NCI-H1417 treated with DMSO at 0.1 percent for 48 hours (cell line): ENCODE measurements at places on chromosomes 13 and 19.

DNA sequence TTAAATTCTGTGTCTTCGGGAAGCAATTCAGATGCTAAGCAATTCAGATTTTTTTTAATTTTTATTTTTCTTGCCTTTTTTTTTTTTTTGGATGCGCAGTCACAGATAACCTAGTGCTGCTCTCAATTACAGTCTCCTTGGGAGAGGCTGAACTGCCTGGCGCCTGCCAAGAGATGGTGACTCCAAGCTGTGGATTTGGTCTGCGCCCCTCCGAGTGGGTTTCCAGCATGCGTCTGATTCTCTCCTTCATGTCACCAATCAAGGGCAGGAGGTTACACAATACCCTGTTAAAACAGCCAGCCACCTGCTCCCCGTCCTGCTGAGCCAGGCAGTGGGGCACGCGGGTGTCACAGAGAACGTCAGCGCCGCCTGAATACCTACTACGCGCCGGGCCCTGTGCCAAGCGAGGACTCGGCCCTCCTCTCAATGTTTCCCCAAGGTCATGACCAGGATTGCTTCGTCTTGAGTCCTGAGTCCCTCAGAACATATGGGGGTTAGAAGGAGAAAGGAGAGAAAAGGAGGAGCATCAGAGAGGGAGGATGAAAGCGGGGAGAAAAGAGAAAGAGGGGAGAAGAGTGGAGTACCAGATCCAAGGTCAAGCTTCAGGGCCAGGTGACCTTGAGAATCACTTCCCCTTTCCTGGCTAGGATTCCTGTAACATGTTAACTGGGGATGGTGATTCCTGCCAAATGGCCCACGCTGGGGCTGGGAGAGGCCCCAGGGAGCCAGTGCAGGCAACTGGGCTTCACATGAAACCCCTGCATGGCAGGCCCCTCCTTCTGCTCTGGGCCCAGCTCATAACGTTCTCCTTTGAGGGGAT is 213.6 kb downstream of the URI1 start:
- no peak for DNase-seq

GRCh38 chr19:58387338-58388174 is 487 bp downstream of the RPS5 start:
- no peak for DNase-seq

DNA sequence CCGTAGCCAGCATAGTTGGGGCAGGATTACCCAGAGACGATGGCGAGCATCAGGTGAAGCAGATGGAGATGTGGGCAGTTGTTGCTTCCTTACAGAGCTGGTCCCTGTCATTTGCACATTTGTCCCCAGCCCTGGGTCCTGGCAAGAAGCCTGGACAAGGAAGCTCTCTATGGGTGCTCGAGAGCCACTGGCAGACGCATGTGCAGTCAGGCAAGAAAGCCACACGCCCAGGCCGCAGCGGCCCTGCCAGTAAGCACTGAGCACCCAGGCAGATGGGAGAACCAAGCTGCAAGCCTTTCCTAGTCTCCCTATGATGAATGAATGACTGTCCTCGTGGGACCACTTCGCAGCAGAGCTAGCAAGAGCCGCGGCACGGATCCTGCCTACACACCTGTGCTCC is 182.8 kb downstream of the FOXO1 start:
- no peak for DNase-seq

DNA sequence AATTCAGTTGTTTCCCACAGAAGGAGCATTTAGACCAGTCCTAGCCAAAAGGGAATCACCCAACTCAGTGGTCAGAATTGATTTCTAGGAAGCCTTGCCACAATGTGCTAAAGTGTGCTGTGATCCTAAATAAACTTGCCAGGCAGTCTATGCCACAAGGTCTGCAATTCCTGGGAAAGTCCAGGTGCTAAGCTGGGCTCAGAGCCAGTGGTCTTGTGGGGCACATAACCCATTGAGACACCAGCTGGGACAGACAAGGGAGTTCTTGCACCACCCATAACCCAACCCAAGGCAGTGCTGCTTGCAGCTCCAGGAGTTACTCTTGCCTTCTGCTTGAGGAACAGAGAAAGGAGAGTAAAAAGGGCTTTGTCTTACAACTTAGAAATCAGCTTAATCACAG is 489.5 kb upstream of the SPRY2 start:
- DNase-seq: no peak

DNA sequence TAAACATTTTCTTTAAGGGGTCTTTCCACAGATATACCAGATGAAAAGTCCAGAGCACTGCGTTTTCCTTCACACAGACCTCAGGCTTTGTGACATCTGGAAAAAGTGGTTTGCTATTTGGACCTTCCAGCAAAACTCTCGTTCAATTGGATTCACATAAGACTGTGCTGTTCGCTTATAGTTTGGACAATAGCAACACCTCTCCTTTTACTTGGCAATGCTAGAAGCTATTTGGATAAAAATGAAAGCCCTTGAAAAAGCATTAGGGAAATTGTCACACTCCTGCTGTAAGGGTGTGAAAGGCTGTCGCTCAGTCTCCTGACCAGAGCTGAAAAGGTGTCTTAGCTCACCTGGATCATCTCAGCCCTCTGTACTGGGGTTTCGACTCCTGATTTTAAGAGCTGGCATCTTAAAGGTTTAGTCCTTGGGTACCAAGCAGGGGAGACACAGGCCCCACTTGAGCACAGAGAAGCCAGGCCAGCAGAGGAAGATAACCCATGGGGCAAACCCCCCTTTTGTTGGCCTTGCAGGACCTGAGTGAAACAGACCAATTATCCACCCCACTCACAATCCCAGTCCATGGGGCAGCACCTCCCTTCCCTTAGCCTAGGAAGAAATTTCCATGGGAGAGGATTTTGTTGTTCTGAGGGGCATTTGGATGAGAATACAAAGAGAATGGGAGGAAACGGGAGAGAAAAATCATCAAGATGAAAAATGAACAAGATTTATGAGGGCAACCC is 257.6 kb downstream of the DLEU7 start:
- DNase-seq: no peak

GRCh38 chr13:114035583-114036531 is 62.0 kb upstream of the C13orf46 start:
- DNase-seq: no peak

- DNase-seq: no peak
These were observed 203.2 kb downstream of the TSHZ3 start for GRCh38 chr19:31146015-31146414.

DNA sequence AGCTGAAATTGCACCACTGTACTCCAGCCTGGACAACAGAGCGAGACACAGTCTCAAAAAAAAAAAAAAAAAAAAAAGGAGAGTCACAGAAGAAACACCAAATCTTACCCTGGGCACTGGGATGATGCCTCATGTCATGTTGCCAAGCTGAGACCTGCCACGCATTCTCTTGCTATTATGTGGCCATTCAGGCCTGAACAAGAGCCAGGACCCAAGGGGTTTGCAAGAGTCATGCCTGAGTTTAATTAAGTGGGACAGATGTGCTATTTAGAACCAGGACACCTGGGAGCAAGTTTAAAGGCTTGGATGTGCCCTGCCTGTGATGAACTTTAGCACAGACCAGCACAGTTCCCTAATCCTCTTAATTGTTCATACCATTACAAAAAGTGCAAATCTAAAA is 9.8 kb downstream of the PNMA8A start:
- no peak for DNase-seq

GRCh38 chr13:45216193-45216592 is 15.3 kb upstream of the KCTD4 start:
- DNase-seq: no peak

- DNase-seq: no peak
These were observed 6.5 kb downstream of the PIAS4 start for GRCh38 chr19:4013886-4014540.

DNA sequence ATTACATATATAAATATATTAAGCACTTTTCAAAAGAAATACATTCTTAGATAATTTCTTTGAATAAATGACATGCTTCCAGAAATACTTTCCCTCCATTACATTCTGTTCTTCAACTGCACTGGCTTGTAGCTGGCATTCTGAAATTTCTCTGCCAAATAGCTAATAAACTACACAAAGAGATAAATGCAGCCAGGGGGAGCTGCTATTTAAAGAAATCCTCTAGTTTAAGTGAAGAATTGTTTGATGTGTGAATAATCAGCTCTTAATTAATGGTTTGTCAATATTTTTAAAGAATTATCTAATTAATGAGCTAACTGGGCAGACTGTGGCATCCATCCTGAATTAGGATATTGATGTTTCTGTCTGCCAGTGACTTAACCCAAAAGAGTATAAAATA is 30.7 kb downstream of the SLC7A1 start:
- no peak for DNase-seq

DNA sequence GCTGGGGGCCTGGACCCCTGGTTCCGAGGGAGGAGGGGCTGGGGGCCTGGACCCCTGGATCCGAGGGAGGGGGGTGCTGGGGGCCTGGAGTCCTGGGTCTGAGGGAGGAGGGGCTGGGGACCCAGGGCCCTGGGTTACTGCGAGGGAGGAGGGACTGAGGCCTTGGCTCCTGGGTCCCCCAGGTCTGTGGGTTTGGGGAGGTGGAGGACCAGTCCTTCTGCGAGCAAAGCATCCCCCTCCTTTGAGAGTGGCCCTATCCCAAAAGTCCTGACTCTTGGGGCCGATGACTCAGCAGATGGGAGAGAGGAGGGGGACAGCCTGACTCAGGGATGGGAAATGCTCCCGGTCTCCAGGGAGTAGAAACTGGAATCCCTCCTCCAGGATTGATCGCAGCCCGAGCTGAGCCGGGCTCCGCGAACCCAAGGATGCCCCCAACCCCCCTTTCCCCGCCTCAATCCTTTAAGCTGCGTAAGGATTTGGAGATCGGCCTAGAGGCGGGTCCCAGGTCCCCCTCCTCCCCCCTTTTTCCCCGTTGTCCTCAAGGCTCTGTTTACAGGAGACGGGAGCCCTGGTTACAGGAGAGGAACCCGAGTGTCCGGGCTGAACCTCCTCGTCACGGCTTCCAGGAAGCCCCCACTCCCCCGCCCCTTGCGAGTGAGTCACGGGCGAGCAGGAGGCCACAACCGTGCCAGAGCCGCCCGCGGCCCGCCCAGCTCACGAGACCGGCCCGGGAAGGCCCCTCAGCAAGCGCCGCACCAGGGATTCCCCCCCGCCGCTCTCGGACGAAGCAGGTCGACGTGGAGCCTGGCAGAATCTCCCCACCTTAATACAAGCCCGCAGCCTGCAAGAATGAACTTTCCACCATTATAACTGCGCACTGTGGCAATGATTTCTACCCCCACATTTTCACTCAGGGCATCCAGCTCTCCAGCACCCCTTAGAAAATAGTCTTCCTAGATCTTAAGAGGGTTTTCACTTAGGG is 3.0 kb upstream of the ZFP36 start:
- DNase-seq: no peak

GRCh38 chr19:6738787-6739389 is 592 bp upstream of the TRIP10 start:
- DNase-seq: no peak

DNA sequence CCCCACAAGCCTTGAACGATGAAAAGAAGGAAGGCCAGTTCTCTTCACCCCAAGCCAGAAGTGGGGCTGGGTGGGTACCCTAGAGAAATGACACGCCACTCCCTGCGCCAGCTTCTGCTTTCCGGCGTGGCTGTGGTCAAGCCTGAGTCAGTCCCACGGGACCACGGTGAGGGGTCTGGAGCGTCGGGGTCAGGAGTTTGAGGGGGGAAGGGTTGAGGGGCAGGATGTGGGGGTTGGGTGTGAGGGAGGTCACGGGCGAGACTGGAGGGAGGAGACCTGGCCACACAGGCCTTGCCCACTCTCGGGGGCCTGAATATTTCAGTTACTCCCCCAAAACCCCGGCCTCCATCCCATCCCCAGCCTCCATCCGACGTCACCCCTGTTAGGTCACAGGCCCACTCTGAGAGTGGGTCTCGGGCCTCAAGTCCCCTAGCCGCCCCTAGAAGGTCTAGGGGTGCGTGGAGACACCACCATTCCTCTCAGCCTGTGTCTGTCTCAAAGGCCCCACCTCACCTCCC is 500 bp upstream of the IFI30 start:
- no peak for DNase-seq

DNA sequence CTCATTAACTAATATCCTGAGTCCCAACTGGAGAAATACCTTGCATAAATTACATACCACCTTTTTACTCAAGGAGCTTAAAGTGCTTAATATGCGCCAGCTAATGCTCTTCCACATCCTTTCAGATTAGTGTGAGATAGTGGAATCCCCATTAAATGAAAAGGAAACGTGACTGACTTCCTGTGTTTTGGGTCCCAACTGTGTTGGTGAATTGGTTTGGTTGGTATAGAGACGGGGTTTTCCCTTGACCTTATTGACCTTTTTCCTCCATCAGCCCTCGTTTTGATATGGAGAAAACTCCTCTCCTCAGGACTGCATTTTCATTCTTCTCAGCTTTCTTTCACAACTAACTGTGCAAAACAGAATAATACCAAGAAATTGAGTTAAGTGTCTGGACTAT is 163.5 kb downstream of the PAN3 start:
- DNase-seq: no peak

DNA sequence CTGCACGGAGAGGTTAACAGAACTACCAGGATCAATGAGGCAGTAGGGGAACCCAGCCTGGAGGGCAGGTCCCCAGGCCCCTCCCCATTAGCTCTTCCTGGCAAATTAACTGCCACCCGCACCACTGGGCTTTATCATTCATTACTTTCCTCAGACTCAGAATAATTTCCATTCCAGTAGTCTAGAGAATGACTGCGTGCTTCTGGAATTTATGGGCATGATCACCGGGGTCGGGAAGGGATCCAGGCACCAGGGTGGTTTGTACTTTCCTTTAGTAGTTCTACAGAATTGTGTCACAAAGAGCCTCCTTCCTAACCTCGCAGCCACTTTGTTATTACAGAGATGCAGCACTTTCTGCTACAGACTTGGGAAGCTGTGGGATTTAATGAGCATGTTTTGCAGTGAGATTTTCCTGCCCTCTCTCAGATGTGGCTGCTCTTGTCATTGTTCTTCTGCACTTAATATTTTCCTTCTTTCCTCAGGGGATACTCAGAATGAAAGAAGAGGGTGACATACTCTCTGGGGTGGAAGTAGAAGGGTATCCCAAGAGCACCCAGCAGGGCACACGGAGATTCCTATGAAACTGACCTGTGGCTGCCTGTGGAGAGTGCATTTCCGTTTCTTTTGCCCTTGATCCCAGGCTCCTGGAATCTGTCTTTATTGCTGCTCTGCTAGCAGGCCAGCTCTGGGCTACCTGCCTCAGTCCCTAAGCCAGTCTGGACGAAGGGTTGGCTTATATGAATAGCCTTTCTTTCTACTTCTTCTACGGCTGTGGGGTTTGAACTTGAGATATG is 285.0 kb upstream of the SLC10A2 start:
- DNase-seq: no peak

- no peak for DNase-seq
These were observed 342.7 kb downstream of the LMO7 start for GRCh38 chr13:75978818-75979217.

- DNase-seq: no peak
These were observed 312.1 kb upstream of the PCDH20 start for GRCh38 chr13:61727767-61728166.

GRCh38 chr13:39967199-39967959 is 311.9 kb downstream of the COG6 start:
- no peak for DNase-seq

GRCh38 chr19:31841755-31842154 is 492.5 kb upstream of the TSHZ3 start:
- DNase-seq: no peak

DNA sequence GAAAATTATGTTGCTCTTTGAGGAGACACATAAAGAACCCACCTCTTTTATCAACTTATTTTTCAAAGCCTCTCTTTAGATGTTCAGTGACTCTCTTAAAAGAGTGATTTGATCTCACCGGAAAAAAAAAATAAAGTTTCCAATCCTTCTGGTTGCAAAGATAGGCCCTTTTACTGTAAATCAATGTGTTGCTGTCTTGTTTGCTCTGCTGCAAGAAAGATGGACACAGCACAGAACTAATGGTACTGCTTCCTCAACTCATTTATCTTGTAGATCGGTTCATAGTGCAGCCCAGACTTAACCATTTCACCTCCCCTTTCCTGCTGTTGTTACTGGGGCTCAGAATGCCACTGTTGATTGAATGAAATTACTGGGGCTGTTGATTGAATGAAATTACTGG is 388.9 kb upstream of the KLF12 start:
- DNase-seq: no peak
